SK-N-SH (cell line): ENCODE measurements at places on chromosomes 11 and 22. TPM values are rescaled to one million over a fixed set of nuclear protein-coding genes. Genes with fewer than 3 reads are reported as not detected.

GRCh38 chr22:49492308-49492707 is 335.4 kb downstream of the BRD1 start:
- no peak for DNase-seq
- no peak overlapping the region for H3K4me3 ChIP-seq
- H3K4me1 ChIP-seq: peaks cover 4% of the 10 kb centered on the region; the same call in 1 of the 2 replicates
- no peaks in the 10 kb centered on the region for H3K36me3 ChIP-seq
- no peak overlapping the region for H3K27ac ChIP-seq

Gene NEFH
- 3.5 TPM in 2 replicates for polyA plus RNA-seq

DNA sequence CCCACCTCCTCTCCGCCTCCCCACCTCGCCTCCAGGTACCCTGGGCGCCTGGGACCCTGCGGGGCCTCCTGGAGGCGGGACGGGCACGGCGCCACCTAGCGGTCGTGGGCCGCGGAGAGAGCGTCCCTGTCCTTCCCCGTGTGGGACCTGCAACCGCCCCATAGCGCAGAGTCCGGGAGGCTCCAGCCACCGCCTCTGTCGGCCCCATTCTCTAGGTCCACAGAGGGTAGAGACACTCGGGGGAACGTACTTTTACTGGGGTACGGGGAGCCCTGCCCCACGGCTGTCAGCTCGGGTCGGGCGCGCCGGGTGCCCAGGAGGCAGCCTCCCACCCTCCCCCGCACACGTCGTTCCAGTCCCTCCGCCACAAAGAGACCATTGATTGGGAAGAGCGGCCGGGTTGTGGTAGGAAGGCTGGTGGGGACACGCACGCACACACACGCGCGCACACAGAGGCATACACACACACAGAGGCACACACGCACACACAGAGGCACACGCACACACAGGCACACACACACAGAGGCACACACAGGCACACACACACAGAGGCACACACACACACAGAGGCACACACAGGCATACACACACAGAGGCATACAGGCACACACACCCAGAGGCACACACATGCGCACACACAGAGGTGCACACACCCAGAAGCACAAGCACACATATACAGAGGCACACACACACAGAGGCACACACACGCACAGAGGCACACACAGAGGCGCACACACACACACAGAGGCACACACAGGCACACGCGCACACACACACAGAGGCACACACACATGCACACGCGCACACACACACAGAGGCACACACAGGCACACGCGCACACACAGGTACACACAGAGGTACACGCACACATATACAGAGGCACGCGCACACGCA is 12.6 kb upstream of the NECTIN1 start:
- H3K27me3 ChIP-seq: no peaks in the 10 kb centered on the region
- peaks cover 44% of the 10 kb centered on the region for H3K4me1 ChIP-seq
- H3K36me3 ChIP-seq: no peaks in the 10 kb centered on the region
- no peak for DNase-seq
- H3K27ac ChIP-seq: no peak overlapping the region; the same call in 1 of the 2 replicates

DNA sequence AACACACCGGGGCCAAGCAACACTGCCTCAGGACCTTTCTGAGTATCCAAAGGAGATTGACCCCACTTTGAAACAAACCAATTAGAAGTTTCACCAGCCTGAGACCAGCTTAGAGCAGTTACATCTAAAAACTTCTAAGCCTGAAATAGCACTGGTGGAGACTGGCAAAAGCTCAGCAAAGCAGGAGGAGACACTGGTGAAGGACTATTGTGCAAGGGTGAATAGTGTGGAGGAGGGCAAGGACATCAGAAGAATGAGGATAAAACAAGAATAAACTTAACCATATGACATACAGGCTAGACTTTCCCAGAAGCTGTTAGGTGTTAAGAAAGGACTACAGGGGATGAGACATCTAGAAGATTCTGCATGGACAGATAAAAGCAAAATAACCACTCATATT is 152.4 kb downstream of the FCHSD2 start:
- no peak overlapping the region for H3K4me3 ChIP-seq
- peaks cover 4% of the 10 kb centered on the region for H3K36me3 ChIP-seq
- DNase-seq: no peak
- H3K4me1 ChIP-seq: no peaks in the 10 kb centered on the region
